ENCODE measurements at places on chromosomes 13 and 19.
A peak's percentile ranks its signal among the peaks of the same experiment; 100 is the strongest.

DNA sequence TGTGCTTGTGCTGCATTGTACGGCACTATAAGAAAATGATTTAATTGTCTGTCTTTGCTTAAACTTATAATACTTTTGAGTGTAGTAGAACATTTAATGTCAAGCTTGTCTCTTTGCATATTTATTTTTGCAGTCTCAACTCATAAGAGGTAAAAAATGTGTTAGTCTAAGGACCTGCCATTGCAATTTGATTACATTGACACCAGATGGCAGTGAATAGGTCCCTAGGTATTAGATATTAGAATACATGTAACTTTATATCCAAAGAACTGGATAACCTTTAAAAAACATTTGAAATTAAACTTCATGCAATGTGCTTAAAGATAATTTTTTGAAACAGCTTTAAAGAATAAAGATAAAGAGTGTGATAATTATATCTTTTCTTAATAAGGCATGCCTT is 1421.3 kb downstream of the OLFM4 start:
- no peak for DNase-seq

DNA sequence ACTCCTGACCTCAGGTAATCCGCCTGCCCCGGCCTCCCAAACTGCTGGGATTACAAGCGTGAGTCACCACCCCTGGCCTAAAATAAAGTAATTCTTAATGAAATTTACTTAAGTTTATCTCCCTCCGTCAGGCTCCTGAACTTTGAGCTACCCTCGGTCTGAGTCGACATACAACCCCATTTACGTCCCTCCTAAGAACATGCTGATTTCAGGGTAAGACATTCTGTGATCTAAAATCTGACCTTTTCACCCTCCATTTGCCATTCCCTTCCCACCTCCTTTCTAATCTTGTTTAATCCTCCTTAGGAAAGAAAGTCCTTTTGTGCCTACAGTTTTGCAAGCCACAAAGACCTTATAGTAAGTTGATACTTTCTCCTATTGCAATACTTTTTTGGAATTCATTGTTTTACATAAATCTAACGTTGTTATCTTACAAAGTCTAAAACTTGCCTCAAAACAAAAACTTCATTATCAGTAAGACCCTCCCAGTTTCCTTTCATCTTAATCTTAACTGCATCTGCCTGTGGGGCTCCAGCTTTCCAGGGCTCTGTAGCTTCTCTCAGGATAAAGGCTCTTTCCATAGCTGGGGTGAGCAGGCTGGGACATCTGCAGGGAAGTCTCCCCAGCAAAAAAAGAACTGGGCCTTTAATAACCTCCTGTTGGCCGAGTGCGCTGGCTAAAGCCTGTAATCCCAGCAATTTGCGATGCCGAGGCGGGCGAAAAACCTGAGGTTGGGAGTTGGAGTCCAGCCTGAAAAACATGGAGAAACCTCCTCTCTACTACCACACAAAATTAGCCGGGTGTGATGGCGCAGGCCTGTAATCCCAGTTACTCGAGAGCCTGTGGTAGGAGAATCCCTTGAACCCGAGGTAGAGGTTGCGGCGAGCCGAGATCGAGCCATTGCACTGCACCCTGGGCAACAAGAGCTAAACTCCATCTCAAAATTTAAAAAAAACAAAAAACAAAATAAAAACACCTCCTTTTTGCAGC is 143.1 kb downstream of the ZNF737 start:
- DNase-seq, result no peak

DNA sequence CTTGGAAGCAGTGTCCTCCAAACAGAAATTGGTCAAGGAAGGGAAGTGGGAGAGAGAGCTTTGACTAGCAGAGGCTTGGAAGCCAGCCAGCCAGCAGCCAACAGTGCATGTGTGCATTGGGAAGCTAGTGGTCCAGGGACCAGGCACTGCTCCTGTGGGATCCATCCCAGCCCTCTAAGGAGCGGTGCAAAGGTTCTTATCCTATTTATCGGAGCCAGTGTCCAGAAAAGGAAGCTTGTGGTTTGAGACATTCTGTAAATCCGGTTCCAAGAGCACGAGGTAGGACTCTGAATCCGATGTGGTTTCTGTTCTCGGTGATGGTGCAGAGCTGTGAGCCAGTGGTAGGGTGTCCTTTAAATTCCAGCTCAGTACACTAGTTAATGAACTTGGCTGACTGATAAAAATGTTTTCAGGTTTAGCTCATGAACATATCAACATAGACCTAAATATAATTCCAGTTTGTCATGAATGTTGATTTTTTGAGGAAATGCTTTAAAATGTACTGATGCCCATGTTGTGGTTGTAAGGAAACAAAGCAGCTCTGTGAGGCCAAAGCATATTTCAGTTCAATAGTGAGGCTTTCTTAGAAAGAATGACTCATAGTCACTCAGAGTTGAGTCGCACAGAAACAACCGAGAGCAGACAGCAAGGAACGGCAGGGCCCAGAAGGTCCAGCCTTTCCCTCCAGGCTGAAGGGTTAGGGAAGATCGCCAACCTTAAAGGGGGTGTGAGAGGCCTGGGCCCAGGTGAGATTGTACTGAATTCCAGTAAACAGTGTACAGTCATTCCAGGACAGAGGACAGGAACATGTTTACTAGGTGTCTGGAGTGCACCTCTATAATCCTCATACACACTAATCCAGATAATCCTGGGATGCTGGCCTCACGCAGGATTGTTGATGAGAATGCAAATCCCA is 21.5 kb upstream of the GARRE1 start:
- DNase-seq, result no peak

GRCh38 chr19:22893855-22894270 is 61.8 kb downstream of the ZNF723 start:
- no peak for DNase-seq

- DNase-seq, result no peak
These were observed 19.9 kb downstream of the TINCR start for GRCh38 chr19:5547881-5548280.

DNA sequence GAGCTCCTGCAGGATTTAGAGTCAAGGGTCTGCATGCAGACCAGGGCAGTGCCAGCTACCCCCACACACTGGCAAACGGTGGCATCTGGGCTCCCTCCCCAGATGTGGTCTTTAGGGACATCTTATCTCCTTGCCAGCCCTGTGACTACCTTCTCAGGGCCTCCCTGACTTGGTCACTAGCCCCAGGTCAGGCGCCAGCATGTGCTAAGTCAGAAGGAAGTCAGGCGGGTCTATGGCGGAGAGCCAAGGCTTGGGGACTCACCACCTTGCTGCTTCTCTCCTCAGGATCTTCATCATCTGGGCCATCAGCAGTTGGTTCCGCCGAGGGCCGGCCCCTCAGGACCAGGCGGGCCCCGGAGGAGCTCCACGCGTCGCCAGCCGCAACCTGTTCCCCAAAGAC is 17.6 kb downstream of the CLPTM1 start:
- no peak for DNase-seq

DNA sequence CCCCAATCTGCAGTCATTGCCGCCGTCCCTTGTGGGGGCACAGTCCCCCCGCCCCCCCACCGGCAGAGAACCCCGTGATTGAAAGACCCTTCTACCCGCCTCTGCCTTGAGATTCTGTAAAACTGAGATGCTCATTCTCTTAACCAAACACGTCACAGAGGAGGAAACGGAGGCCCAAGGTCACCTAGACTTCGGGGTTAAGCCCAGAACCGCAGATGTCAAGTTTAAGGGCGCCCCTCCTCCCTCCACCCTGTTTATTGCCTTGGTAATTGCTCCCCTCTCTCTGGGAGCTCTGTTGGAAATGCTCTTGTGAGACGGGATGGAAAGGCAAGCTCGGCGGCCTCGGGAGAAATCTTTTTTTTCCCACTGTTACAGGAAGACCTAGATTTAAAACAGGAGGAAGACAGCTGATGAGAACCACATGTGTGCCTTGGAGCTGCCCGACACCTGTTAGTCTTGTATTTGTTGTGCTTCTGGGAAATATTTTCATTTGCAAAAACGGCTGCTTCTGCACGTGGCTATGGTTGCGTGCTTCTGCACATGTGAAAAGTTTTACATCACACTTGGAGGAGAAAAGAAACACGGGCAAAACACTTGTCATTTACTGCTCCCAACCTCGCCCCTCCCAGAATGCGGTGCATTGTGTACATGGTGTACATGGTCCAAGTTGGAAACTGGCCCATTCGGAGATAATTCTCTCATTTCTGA is 1.1 kb upstream of the MED26 start:
- DNase-seq, result no peak

DNA sequence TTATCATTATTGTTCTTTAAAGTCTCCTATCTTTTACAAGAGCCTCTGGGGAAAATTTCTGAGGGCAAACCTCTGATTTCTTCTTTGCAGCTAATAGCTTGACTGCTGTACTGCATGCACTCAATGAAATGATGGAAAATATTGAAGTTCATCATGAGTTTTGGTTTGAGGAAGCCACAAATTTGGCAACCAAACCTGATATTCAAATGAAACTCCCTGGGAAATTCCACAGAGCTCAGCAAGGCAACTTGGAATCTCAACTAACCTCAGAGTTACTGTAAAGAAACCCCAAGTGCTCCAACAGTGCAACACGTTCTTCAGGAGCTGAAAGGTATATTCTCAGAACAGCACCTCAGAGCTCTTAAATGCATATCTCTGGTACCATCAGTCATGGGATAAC is 14.2 kb upstream of the RNF6 start:
- DNase-seq, result no peak

GRCh38 chr13:27014406-27015359 is 156.9 kb downstream of the USP12 start:
- no peak for DNase-seq

DNA sequence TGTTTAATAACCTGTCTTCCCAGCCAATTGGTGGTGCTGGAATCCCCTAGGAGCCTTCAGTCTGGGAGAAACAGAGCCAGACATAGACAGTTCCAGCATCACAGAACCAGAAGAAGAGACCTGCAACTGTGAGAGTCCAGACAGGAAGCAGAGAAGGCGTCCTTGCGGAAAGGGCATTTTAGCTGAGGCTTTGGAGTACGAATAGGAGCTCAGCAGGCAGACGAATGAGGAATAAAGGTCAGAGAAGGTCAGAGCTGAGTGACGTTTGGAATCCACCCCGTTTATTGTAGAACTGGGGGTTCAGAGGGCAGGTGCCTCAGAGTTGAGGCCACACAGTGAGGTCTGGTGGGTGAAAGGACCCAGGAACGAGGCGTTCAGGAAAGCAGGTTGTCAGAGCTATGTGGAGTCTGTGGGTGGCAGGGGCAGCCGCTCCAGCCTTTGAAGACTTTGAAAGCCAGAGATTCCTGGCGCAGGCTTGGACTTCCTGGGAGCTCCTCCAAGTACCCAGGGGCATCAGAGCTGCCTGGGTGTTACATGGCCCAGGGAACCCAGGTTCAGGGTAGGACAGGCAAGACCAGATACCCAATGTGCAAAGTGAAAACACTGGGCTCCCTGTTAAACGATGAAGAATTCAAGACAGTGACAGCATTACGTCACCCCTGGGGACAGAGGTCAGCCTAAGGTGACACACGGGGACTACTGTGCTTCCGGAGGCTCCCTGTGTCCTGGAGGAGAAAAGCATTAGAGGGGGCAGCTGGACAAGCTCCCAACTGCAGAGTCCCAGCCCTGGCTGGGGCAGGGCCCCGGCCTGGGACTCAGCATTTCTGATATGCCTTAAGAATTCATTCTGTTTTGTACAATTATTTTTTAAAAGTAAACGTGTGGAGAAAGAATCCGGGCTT is 5.5 kb downstream of the ARRDC2 start:
- DNase-seq, result no peak

- DNase-seq, result no peak
These were observed 32.8 kb downstream of the GSX1 start for GRCh38 chr13:27825072-27825471.

DNA sequence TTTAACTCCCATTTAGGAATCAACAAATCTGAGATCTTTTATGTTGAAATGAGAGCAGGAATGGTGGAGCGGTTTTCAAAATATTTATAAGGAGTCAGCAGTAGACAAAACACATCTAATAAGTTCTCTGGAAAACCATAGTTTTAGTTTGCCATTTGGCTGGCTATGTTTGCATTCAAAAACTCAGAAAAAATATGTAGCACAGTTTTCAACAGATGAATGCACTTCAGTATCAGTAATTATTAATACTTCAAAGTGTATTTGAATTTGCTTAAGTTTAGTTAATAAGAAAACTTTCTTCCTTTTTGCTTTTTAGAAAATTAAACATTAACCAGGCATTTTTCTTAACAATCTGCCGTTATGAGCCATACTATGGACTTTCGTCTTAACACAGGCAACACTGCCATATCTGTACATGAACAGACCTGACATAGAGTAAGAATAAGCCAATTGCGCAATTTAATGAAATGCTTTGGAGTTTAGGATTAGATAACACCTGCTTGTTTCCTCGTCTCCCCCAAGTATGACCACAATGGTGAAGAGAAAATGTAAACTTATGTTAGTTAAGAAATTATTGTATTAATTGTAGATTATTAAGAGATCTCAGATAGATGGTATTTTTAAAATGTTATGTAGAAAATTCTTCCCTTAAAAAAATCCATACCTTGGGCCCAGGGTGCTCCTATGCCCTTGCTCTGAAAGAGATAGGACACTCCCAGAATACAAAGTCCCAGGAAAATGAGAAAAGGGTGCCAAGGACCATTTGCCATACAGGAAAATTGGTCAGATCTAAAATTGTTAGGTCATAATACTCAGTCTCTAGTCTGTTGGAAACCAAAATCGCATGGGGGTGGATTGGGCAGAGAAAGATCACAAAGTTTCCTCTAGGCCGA is 552.3 kb upstream of the ARGLU1 start:
- no peak for DNase-seq

- peak; percentile 17 for DNase-seq
These were observed 67.8 kb downstream of the SUCLA2 start for GRCh38 chr13:47932950-47933923.

DNA sequence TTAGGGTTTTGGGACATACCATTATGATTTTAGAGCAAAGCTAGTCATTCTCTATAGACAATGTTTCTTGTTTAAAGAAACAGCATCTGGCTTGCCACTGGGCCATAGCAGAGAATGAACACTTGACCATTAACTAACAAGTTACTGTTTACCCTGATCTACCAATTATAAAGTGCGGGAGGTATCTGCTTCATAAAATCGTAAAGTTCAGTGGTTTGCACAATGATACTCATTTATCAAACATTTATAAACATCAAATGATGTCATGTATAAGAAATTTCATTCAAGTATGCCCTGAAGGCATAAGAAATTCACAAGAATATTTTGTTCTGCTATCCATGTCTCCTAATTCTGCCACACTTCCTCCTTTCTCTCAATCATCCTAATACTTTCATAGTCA is 139.2 kb downstream of the PCDH20 start:
- no peak for DNase-seq

GRCh38 chr13:52345048-52345447 is 60.9 kb downstream of the THSD1 start:
- DNase-seq, result no peak

Measured in activated gamma-delta T cell treated with Interleukin-2 at 50 U/mL for 16 hours (primary cell).